Activated T-helper 1 cell treated with anti-CD3 and anti-CD28 coated beads, Interleukin-12 subunit alpha, Interleukin-12 subunit beta, Interleukin-2, Interleukin-4 antibody, amounts not matched to agents 30 ng/mL and 10 ng/mL and 1 ng/mL, durations not matched to agents 14 hours and 24 hours and 36 hours (primary cell): ENCODE measurements at places on chromosomes 12 and 14.

DNA sequence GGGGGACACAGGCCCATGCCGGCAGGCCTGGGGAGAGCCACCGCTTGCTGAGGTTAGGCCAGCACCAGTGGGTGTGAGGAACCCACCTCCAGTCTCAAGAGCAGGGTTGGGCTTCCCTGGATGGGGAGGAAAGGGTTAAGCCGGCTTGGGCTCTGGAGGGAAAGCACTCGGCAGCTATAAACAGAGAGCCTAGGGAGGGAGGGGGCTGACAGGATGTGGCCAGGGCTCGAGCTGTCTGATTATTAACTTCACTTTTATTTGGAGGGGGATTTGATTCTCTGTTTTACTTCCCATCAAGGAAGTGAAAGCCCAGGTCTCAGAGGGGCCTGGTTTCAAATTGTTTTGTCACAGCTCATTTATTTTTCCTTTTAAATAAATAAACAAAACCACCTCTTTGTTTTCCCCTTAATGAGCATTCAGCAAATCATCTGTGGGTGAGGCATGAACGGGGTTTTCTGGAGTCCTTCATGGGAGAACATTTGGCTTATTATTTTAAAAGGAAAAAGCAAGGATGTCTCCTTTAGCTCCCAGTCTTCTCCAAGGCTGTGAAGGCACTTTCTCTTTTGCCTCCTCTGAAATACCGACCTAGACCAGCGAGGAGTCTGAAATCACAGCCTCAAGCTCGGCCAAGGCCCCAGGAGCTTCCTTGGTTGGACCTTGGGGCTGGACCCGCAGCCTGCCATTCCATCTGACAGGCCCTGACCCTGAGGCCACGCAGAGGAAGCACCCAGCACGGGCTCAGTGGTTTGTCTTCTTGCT, 21.9 kb upstream of the ZFP36L1 start:
- DNase-seq: no peak

DNA sequence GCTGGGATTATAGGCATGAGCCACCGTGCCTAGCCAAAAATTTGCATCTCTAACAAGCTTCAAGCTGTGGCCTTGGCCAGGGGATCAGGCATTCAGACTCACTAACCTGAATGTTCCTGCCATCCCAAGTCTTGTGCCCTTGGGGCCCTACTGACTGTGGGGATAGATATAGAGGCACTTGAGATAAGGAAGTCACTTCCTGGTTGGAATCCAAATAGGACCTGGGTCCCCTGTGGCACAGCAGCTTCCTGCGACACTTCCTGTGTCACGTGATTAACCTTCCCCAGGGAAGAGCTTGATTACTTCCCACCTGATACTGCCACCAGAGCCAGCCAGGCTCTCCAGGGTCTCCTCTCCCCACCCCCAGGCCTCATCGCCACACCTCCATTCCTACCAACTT, 128.2 kb downstream of the BCL11B start:
- DNase-seq: no peak

GRCh38 chr12:64385468-64385867, 5.1 kb downstream of the C12orf56 start:
- no peak for DNase-seq

DNA sequence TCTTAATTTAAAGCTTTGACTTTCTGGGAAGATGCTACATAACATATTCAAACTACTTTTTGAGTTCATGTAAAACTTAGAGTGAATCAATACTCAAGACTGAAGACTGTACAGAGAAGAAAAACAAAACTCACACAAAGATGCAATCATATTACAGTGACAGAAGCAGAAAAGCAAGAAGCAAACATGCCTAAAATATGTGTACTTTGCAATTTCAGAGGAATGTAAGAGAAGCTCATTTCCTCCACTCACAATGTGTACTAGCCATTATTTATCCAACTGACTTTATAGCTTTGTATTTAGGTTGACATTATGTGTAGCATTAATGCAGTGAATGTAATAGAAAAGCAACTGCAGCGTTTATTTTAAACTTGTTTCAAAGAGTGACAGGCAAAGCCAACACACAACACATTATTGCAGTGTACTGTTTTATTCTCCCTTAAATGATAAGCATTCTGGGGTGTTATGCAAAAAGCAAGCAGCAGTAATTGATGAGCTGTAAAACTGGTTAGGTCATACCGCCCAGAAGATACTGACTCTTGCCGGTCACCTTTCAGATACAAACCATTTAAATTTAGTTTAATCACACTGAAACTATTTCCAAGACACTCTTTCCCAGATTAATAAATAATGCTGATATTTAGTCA, 88.2 kb upstream of the PAWR start:
- no peak for DNase-seq

- no peak for DNase-seq
Measured at GRCh38 chr14:106842687-106843086, 1316.3 kb downstream of the TMEM121 start.

GRCh38 chr14:101817501-101818001, 56.0 kb downstream of the PPP2R5C start:
- no peak for DNase-seq

DNA sequence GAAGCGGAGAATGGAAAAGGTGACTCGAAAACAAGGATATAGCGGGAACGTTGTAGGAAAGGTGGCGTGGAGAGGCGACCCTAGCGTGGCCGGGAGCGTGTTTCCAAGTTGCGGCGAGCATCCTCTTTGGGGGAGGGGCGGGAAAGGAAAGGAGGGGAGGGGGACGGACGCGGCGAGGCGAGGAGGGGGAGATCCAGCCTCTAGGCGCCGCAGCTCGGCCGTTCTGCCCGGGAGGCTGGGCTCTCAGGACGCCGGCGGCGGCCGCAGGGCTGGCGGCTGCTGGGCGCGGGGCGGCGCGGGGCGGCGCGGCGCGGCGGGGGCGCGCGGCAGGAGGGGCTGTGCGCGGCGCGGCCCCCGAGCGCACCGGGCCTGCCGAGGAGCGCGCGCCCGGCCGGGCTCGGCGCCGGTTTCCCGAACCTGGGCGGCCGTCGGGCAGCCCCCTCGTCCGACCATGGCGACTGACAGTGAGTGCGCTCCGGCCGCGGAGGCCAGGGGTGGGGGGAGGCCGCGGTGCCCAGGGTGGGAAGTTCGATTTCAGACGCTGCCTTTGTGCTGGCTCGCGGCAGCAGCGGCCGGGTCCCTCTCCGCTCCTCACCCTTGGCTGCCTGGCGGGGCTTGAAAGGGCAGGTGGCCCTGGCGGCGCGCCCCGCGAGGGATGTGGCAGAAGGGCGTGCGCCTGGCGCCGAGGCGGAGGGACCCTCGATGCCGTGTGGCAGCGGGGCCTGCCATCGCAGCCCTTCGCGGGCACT, 50.3 kb downstream of the SNAPC1 start:
- no peak for DNase-seq

GRCh38 chr12:107027636-107028053, 40.7 kb upstream of the MTERF2 start:
- DNase-seq: no peak
